ENCODE measurements at places on chromosomes 11 and 22. TPM values are rescaled to one million over a fixed set of nuclear protein-coding genes. Genes with fewer than 3 reads are reported as not detected.

DNA sequence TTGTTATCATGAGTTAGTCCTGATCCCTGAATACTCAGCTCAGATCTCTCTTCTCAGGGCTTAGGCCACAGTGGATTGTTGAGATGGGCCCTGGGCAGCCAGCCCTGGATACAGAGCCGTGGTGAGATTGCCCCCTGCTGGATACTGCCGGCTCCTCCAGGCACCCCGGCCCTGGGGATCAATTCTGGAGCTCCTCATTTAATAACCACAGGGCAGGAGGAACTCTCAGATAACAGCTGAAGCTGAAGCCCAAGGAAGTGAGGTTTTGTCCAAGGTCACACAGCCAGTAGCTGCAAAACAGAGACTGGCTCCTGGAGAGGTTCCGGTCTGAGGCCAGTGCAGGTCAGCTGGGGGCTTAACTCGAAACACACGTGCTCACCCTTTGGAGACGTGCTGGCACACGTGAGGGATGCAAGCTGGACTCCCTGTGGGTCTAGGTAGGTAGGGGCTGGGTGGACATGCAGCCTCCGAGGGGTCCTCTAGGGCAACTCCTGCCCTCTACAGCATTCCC, 16.0 kb downstream of the USH1C start:
- H3K4me3 ChIP-seq, result no peak overlapping the region
- H3K4me1 ChIP-seq, result no peaks in the 10 kb centered on the region
- no peaks in the 10 kb centered on the region for H3K36me3 ChIP-seq
- peaks cover 24% of the 10 kb centered on the region for H3K27me3 ChIP-seq
- DNase-seq, result no peak
- H3K27ac ChIP-seq, result no peak overlapping the region

DNA sequence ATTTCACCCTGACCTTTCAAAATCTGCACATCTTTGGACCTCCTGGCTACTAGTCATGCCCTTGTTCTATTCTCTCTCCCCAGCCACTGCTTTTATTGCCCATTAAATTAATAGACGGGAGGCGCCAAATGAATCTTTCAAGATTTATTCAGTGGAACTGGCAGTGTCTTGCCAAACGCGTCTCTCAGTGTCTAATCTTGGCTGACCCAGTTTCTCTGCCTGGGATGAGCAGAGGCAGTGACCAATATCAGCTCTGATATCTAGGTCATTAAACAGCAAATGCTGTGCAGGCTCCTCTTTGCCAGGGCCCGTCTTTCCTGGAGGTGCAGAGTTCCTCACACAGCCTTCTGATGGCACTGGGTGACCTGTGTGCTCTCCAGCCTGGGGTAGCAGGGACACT, 74.0 kb downstream of the TRAF6 start:
- H3K4me3 ChIP-seq, result no peak overlapping the region
- H3K36me3 ChIP-seq, result peaks cover 69% of the 10 kb centered on the region
- H3K27me3 ChIP-seq, result no peaks in the 10 kb centered on the region

Gene BARX2
- total RNA-seq, result not detected

DNA sequence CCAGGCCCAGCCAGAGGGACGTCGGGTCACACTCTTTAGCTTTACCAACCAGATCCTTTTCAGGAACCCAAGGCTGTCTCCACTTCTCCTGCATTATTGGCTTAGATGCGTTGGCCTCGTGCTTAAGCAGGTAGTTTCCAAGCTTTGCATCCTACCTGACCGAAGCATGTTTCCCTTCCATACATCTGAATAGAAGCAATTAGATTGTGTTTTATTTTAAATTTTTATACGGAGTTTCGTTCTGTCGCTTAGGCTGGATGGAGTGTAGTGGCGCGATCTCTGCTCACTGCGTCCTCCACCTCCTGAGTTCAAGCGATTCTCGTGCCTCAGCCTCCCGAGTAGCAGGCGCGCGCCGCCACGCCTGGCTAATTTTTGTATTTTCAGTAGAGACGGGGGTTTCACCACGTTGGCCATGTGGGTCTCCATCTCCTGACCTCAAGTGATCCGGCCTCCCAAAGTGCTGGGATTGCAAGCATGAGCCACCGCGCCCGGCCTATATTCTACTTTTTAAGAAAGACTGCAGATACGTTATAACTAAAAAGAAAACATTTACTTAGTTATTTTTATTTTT, 677 bp downstream of the DYNC2H1 start:
- no peaks in the 10 kb centered on the region for H3K36me3 ChIP-seq
- H3K4me3 ChIP-seq, result peak overlapping the region; percentile 70
- no peak for DNase-seq
- peak overlapping the region; percentile 57 for H3K27ac ChIP-seq
- H3K27me3 ChIP-seq, result no peaks in the 10 kb centered on the region
- peaks cover 8% of the 10 kb centered on the region for H3K4me1 ChIP-seq

Gene PACS1
- 268 TPM for total RNA-seq

DNA sequence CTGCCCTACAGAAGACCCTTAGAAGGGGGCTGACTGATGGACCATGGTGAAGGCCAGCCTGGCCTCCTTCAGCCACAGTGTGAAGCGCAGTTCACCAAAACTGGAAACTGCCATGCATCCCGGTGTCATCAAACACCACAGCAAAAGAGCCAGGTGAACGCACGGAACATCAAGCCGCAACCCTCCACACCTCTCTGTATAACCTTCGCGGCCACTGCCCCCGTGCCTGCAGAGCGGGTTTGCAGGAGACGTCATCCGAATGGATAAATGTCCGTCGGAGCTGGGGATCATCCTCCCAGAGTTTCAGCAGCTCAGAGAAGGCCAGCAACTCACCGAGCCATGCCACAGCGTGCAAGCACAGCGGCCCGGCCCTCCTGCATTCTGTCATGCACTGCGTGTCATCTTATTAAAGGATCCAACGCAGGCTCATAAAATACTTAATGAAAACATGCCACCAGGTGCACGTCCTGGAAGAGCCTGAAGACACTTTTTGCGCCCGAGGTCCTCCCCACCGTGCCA, 309.9 kb downstream of the BRD1 start:
- no peaks in the 10 kb centered on the region for H3K27me3 ChIP-seq
- H3K27ac ChIP-seq, result no peak overlapping the region
- H3K4me1 ChIP-seq, result peaks cover 4% of the 10 kb centered on the region
- H3K36me3 ChIP-seq, result no peaks in the 10 kb centered on the region
- no peak overlapping the region for H3K4me3 ChIP-seq

Gene LBHD1
- 20.7 TPM for total RNA-seq

DNA sequence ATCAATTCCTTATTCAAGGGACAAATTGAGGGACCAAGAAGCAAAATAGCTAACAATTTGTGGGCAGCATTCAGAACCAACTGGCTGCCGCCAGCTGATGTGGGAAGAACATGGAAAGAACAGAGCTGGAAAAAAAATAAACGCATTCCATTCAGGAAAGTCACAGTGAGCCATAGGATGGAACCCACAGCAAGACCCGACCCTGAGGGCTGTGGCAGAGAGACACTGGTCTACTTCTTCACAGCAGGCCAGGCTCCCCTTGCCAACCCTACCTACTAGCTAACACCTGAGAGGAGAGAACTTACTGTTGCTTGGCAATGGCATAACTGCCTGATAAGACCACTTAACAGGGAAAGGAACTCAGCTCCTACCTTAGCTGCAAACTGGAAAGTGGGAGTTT, 123.5 kb upstream of the APOA1 start:
- H3K4me1 ChIP-seq, result peaks cover under 1% of the 10 kb centered on the region
- H3K36me3 ChIP-seq, result peaks cover 4% of the 10 kb centered on the region
- no peak for DNase-seq
- no peaks in the 10 kb centered on the region for H3K27me3 ChIP-seq

Gene CHADL
- total RNA-seq, result 1.2 TPM

GRCh38 chr11:73288192-73288872, 16.2 kb downstream of the P2RY6 start:
- peaks cover 12% of the 10 kb centered on the region for H3K4me1 ChIP-seq
- H3K36me3 ChIP-seq, result no peaks in the 10 kb centered on the region
- H3K27ac ChIP-seq, result no peak overlapping the region
- DNase-seq, result no peak

- no peaks in the 10 kb centered on the region for H3K4me1 ChIP-seq
- DNase-seq, result no peak
- no peak overlapping the region for H3K4me3 ChIP-seq
- no peak overlapping the region for H3K27ac ChIP-seq
- H3K27me3 ChIP-seq, result no peaks in the 10 kb centered on the region
Measured at GRCh38 chr11:100578831-100579311, 108.2 kb upstream of the ARHGAP42 start.

Measured in T-cell (primary cell).